ENCODE measurements at places on chromosomes 13 and 19.

GRCh38 chr19:30968210-30968609 is 381.0 kb downstream of the TSHZ3 start:
- no peaks in the 10 kb centered on the region for H3K4me1 ChIP-seq
- no peak overlapping the region for H3K4me3 ChIP-seq
- H3K36me3 ChIP-seq, result no peaks in the 10 kb centered on the region
- H3K27ac ChIP-seq, result no peak overlapping the region
- no peaks in the 10 kb centered on the region for H3K27me3 ChIP-seq
- no peak for DNase-seq

GRCh38 chr13:89803839-89804238 is 1543.6 kb upstream of the MIR17HG start:
- no peak for DNase-seq
- no peaks in the 10 kb centered on the region for H3K4me1 ChIP-seq
- H3K27me3 ChIP-seq, result no peaks in the 10 kb centered on the region
- no peak overlapping the region for H3K27ac ChIP-seq
- no peaks in the 10 kb centered on the region for H3K36me3 ChIP-seq

DNA sequence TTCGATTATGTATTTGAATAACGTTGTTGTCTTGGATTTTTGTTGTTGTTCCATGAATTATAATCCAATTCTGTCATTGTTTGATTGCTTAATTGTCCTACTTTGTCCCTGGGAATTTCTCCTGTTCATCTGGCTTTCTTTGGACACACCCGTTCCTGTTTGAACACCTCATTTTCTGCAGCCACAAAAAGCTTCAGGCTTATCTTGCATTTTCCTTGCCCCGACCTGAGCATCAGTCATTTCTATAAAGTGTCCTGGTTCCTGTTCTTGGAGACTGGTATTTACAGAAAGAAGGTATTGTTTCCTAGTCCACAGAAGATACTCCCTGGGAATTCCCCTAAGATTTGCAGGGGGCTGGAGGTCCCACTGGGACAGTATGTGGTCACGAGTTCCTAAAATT is 731.8 kb upstream of the ARGLU1 start:
- H3K4me1 ChIP-seq, result no peaks in the 10 kb centered on the region
- DNase-seq, result no peak
- no peaks in the 10 kb centered on the region for H3K36me3 ChIP-seq
- H3K27me3 ChIP-seq, result no peaks in the 10 kb centered on the region

GRCh38 chr19:46193678-46194077 is 35.9 kb upstream of the IGFL1 start:
- peaks cover 100% of the 10 kb centered on the region for H3K27me3 ChIP-seq
- DNase-seq, result no peak
- H3K36me3 ChIP-seq, result peaks cover 10% of the 10 kb centered on the region
- no peaks in the 10 kb centered on the region for H3K4me1 ChIP-seq
- H3K27ac ChIP-seq, result no peak overlapping the region
- no peak overlapping the region for H3K4me3 ChIP-seq

GRCh38 chr13:44257796-44258195 is 115.8 kb upstream of the SERP2 start:
- no peaks in the 10 kb centered on the region for H3K27me3 ChIP-seq
- no peak for DNase-seq
- no peaks in the 10 kb centered on the region for H3K36me3 ChIP-seq
- no peak overlapping the region for H3K4me3 ChIP-seq

- DNase-seq, result no peak
- no peaks in the 10 kb centered on the region for H3K4me1 ChIP-seq
- no peak overlapping the region for H3K27ac ChIP-seq
Measured at GRCh38 chr19:14033946-14034345, 2.4 kb downstream of the IL27RA start.

DNA sequence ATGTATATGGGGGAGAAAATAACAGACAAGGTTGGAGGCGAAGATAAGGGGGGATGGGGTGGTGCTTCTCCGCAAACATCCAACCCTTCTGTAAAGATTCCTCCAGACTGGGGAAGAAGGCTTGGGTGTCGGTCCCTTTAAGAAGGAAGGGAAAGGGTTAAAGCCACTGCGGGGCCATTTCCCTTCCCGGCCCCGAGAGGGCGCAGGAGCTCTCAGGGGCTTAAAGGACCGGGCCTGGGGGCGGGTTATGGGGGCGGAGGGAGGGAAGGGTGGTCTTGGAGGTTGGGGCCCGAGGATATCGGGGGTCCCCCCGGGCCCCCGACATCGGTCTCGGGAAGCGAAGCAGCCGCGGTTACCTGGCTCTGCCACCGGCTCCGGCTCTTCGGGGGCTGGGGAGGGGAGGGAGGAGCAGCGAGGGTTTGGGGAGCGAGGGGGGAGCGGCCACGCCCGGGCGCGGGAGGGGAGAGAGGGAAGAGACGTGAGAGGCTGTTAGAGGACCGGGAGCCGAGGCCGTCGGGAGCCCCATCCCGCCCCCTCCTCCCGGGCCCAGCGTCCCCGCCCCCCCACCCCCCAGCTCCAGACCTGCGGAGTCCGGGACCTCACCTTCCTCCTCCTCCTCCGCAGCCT is 2.8 kb downstream of the TNNT1 start:
- H3K4me3 ChIP-seq, result peak overlapping the region; percentile 63
- DNase-seq, result peak; percentile 67
- H3K27ac ChIP-seq, result no peak overlapping the region
- H3K27me3 ChIP-seq, result peaks cover 63% of the 10 kb centered on the region

GRCh38 chr19:7078008-7078407 is 8.5 kb downstream of the ZNF557 start:
- H3K27me3 ChIP-seq, result no peaks in the 10 kb centered on the region
- no peaks in the 10 kb centered on the region for H3K4me1 ChIP-seq
- H3K4me3 ChIP-seq, result no peak overlapping the region
- no peak overlapping the region for H3K27ac ChIP-seq
- no peak for DNase-seq
- H3K36me3 ChIP-seq, result peaks cover 72% of the 10 kb centered on the region

GRCh38 chr13:40433577-40433976 is 232.9 kb downstream of the FOXO1 start:
- DNase-seq, result no peak
- H3K27me3 ChIP-seq, result no peaks in the 10 kb centered on the region
- H3K36me3 ChIP-seq, result no peaks in the 10 kb centered on the region

- no peaks in the 10 kb centered on the region for H3K36me3 ChIP-seq
- H3K4me1 ChIP-seq, result no peaks in the 10 kb centered on the region
- H3K27ac ChIP-seq, result no peak overlapping the region
- H3K4me3 ChIP-seq, result no peak overlapping the region
- no peaks in the 10 kb centered on the region for H3K27me3 ChIP-seq
Measured at GRCh38 chr13:33172400-33172799, 113.2 kb downstream of the STARD13 start.

DNA sequence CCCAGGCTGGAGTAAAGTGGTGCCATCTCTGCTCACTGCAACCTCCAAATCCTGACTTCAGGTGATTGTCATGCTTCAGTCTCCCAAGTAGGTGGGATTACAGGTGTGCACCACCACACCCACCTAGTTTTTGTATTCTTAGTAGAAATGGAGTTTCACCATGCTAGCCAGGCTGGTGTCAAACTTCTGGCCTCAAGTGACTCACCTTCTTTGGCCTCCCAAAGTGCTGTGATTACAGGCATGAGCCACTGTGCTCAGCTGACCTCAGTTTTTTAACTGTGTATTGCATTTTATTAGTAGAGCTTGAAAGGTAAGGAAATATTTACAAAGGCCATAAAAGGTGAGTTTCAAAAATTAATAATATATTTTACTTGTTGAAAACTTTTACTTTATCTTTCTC is 2.3 kb downstream of the ZNF726 start:
- H3K36me3 ChIP-seq, result peaks cover 16% of the 10 kb centered on the region
- H3K27me3 ChIP-seq, result no peaks in the 10 kb centered on the region
- no peak for DNase-seq
- no peak overlapping the region for H3K4me3 ChIP-seq
- H3K27ac ChIP-seq, result no peak overlapping the region

DNA sequence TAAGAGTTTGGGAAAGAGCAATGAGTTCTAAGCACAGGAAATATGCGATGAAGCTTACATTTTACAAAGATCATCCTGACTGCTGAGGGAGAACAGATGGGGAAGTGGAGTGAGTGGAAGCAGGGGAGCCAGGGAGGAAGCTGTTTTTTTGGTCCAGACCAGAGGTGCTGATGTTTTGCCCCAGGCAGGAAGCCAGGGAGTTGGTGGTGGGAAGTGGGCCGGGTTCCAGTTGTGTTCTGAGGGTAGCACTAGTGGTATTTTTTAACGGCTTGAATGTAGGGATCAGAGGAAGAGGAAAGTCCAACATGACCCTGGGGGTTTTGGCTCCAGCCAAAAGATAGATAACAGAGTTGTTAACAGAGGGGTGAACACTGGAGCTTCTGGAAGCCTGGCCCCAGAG is 20.7 kb upstream of the OLFM4 start:
- no peak overlapping the region for H3K27ac ChIP-seq
- H3K4me1 ChIP-seq, result peaks cover 8% of the 10 kb centered on the region

DNA sequence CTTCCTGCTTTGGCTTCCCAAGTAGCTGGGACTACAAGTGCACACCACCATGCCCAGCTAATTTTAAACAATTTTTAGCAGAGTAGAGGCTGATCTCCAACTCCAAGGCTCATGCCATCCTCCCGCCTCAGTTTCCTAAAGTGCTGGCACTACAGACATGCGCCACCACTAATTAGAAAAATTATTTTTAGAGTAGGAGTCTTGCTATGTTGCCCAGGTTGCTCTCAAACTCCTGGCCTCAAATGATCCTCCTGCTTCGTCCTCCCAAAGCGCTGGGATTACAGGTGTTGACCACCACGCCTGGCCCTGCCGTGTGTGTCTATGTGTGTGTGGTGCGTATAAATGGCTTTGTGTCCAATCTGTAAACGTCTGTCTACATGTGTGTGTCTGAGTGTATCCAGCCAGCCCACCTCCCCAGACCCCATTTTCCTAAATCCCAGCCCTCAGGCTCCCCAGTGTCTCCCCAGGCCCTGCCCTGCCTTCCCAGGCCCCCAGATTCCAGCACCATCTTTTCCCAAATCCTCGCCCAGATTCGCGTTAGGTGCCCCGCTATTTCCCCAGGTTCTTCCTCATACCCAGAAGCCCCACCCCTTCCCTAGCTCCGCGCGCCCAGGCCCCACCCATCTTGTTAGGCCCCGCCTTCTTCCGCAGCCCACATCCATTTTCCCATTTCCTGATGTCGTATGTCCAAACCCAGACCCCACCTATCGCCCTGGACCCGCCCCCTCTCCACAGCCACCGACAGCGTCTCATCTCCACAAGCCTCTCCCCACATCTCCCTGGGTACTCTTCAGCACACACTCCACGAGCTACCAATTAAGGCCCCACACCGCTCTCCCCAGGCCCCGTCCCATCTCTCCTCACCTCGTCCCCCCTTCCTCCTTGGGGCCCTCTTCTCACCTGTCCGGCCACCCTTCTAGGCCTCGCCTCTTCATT is 24.9 kb downstream of the SLC8A2 start:
- no peaks in the 10 kb centered on the region for H3K36me3 ChIP-seq
- H3K4me3 ChIP-seq, result no peak overlapping the region
- H3K27me3 ChIP-seq, result peaks cover 100% of the 10 kb centered on the region
- H3K4me1 ChIP-seq, result peaks cover 13% of the 10 kb centered on the region

- H3K4me1 ChIP-seq, result no peaks in the 10 kb centered on the region
- no peaks in the 10 kb centered on the region for H3K27me3 ChIP-seq
Measured at GRCh38 chr13:113598481-113598880, 13.9 kb downstream of the TFDP1 start.

GRCh38 chr19:34926685-34927375 is at the start of gene ZNF30:
ZNF30 (plus strand) TSS chr19:34926903; CDS start chr19:34929948, 3,045 bp downstream.
- peak within 1 kb of the TSS; percentile 99 for H3K4me3 ChIP-seq
- H3K27me3 ChIP-seq, result peaks cover 14% of the 10 kb centered on the region
- H3K27ac ChIP-seq, result peak within 1 kb of the TSS; percentile 79
- peak; percentile 93 for DNase-seq
- H3K36me3 ChIP-seq, result peaks cover 10% of the 10 kb centered on the region
- no peaks in the 10 kb centered on the region for H3K4me1 ChIP-seq

DNA sequence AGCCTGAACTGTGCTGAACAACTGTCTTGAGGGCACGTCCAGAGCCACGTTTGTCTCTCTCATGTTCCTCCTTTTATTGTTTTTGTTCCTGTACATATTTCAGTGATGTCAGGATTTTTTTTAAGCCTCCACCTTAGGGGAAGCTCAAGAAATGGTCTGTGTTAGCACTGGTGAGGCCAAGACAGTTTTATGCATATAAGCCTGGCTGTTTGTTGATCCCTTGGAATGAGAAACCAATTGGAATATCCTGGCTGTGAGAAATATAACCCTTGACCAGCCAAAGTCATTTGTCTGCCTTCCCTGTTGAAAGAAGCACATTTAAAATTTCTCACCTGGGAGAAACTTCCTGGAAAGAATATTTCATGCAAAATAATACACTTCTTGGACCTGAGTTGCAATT is 115.8 kb downstream of the DNAJC15 start:
- no peak for DNase-seq
- no peaks in the 10 kb centered on the region for H3K4me1 ChIP-seq
- H3K27me3 ChIP-seq, result peaks cover 33% of the 10 kb centered on the region

DNA sequence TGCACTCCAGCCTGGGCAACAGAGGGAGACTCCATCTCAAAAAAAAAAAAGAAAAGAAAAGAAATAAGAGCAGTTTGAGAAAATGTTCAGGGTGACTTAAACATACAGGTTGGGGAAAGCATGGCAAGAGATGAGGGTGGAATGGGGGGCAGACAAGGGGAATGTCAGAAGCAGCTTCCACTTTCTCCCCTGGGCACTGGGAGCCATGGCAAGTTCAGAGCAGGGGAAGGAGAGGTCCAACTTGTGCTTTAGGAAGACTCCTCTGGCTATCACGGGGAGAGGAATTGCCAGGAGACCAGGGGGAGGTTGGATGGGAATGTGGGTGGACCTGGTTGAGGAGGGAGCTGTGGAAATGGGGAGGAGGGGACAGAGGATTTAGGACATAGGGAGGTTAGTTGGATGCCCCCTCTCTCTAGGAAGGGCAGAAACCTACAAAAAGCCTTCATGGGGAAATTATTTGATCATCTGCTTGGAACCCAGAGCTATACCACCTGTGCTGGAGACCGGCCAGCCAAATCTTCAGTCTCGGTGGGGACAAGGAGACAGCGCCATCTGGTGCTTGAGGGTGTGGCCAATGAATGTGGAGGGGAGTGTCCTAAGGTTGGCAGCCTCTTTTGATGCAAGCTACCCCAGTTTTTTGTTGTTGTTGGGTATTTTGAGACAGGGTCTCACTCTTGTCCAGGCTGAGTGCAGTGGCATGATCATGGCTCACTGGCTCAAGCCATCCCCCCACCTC is 7.3 kb upstream of the STRN4 start:
- no peak overlapping the region for H3K4me3 ChIP-seq
- no peaks in the 10 kb centered on the region for H3K27me3 ChIP-seq
- H3K27ac ChIP-seq, result peak overlapping the region; percentile 8
- DNase-seq, result peak; percentile 60

- no peak overlapping the region for H3K27ac ChIP-seq
- peaks cover 5% of the 10 kb centered on the region for H3K36me3 ChIP-seq
- no peaks in the 10 kb centered on the region for H3K27me3 ChIP-seq
- no peak overlapping the region for H3K4me3 ChIP-seq
Measured at GRCh38 chr13:44221657-44222056, 152.0 kb upstream of the SERP2 start.

- peaks cover 29% of the 10 kb centered on the region for H3K36me3 ChIP-seq
- no peaks in the 10 kb centered on the region for H3K27me3 ChIP-seq
- DNase-seq, result no peak
- peaks cover 49% of the 10 kb centered on the region for H3K4me1 ChIP-seq
Measured at GRCh38 chr13:97233499-97233898, 11.4 kb downstream of the MBNL2 start.

GRCh38 chr13:87671031-87671752 is at the start of gene SLITRK5:
SLITRK5 (plus strand) TSS chr13:87671371; CDS start chr13:87675389, 4,018 bp downstream.
- no peaks in the 10 kb centered on the region for H3K27me3 ChIP-seq
- no peak within 1 kb of the TSS for H3K27ac ChIP-seq
- no peak within 1 kb of the TSS for H3K4me3 ChIP-seq
